Left cardiac atrium (tissue), 4 donors: ENCODE measurements at places on chromosomes 11 and 22. TPM values are rescaled to one million over a fixed set of nuclear protein-coding genes. Genes with fewer than 3 reads are reported as not detected.

Gene YPEL4
- total RNA-seq, result 0.47 TPM

Gene OR4D5
- 0.24 TPM for total RNA-seq

Gene KRTAP5-8
- total RNA-seq, result not detected

Gene CAVIN3
- total RNA-seq, result 51.5 TPM

Gene UCP2
- total RNA-seq, result 30.2 TPM

Gene CCDC73
- total RNA-seq, result not detected

Gene FGF3
- not detected for total RNA-seq

Gene GVQW3
- total RNA-seq, result 2.1 TPM

Gene SH3BP1
- 5.1 TPM for total RNA-seq

Gene SCGB1D2
- not detected for total RNA-seq

Gene RAG2
- not detected for total RNA-seq

Gene OR52I1
- not detected for total RNA-seq

Gene HTR3B
- not detected for total RNA-seq

Gene LDLRAD3
- 10.8 TPM for total RNA-seq

Gene APOA4
- total RNA-seq, result not detected
